T-helper 2 cell (primary cell): ENCODE measurements at places on chromosomes 12 and 14.

DNA sequence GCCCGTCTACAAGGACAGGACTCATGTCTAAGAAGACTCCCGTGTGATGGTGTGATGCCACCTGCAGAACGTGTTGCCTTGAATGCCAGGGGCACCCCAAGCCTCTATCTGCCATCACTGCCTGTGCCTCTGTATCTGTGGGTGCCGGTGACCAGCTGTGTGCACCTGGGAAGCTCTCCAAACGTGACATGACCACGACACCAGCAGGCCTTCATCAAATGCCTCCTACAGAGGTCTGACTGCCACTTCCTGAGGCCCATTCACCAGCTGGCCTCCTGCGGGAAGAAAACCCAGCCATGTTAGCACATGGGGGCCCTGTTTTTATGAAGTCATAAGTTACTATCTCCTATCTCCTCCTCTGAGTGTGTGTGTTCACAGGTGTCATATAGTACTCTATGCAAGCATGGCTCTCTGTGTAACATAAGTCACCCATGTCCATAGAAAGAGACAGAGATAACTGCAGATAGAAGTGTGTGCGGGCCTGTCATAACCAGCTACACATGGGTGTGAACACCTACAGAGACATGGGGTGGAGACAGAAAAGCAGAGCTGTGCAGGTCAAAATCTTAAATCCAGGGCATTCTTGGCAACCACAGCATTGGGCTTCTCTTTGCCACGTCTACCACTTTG, 18.3 kb upstream of the SERPINA4 start:
- DNase-seq, result no peak

- no peak for DNase-seq
These were observed 218.3 kb upstream of the CNTN1 start for GRCh38 chr12:40473962-40474361.

DNA sequence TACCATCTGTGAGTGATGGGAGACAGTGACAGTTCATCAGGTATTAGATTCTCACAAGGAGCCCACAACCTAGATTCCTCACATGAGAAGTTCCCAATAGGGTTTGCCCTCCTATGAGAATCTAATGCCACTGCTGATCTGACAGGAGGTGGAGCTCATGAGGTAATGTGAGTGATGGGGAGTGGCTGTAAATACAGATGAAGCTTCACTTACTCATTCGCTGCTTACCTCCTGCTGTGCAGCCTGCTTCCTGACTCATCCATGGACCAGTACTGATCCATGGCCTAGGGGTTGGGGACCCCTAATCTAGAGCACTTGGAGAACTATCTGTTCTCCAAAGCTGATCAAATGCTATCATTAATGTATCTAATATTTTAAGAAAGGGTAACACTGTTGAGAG, 17.7 kb downstream of the CLEC2D start:
- no peak for DNase-seq

GRCh38 chr14:61475316-61475715, 153.9 kb downstream of the PRKCH start:
- DNase-seq, result no peak

DNA sequence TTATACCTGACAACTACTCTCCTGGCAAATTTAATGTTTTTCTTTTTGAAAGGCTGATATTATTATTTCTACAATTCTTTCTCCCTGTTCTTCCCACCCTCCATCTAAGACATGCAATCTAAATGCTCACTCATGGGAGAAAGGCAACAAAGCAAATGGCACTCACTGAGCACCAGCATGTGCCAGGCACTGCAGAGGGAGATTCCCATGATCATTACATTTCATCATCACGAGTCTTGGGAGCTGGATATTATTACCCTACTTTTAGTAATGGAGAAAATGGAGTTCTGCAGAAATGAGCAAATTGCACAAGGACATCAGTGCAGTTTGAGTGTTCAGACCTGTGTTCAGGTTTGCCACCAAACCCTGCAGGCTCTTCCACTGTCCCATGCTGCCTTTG, 27.9 kb downstream of the PPM1H start:
- DNase-seq, result no peak

DNA sequence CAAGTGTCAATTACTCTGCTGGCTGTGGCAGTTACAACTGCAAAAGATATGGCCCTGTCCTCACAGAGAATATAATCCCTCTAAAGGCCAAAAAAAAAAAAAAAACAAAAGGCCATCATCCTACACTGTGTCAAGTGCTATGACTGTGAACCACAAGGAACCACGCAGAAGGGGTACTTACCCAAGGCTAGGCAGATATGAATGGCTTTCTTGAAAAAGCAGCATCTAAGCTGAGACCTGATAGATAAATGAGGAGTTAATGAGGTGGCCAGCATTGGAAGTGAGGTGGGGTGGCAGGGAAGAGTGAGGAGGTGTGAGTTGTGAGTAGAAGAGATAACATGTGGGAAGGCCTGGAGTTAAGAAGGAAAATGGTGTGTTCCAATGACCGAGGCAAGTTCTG, 16.4 kb upstream of the IL22 start:
- DNase-seq, result no peak
